Right lung (tissue), 10 donors: ENCODE measurements at places on chromosomes 5 and 9. TPM values are rescaled to one million over a fixed set of nuclear protein-coding genes. Genes with fewer than 3 reads are reported as not detected.

GRCh38 chr9:22036866-22037626 is 27.9 kb upstream of the CDKN2B start:
- DNase-seq = no peak

The PCDHGA6 gene
- 4.6 TPM for polyA plus RNA-seq

- DNase-seq = no peak
These were observed 1556.5 kb upstream of the C9orf72 start for GRCh38 chr9:29129763-29130162.

DNA sequence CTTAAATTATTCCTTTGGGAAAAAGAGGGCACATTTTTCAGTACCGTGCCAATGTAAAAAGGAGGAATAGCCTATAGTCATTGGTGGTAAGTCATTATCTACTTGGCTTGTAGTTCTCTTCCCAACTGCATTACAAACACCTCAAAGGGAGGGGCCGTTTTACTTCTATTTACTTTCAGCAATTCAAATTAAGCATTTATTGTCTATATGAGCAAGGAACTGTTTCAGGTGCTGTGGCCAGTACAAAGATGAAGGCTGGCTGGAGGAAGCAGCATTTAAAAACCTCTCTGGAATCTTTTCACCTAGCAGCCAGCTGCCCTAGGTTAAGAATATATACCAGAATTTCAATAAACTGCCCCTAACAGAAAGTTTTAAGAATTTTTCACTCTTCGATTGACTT is 48.9 kb downstream of the SEMA6A start:
- no peak for DNase-seq

The GADD45G gene
- 7.1 TPM for polyA plus RNA-seq

The JAKMIP2 gene
- polyA plus RNA-seq = 11.4 TPM

DNA sequence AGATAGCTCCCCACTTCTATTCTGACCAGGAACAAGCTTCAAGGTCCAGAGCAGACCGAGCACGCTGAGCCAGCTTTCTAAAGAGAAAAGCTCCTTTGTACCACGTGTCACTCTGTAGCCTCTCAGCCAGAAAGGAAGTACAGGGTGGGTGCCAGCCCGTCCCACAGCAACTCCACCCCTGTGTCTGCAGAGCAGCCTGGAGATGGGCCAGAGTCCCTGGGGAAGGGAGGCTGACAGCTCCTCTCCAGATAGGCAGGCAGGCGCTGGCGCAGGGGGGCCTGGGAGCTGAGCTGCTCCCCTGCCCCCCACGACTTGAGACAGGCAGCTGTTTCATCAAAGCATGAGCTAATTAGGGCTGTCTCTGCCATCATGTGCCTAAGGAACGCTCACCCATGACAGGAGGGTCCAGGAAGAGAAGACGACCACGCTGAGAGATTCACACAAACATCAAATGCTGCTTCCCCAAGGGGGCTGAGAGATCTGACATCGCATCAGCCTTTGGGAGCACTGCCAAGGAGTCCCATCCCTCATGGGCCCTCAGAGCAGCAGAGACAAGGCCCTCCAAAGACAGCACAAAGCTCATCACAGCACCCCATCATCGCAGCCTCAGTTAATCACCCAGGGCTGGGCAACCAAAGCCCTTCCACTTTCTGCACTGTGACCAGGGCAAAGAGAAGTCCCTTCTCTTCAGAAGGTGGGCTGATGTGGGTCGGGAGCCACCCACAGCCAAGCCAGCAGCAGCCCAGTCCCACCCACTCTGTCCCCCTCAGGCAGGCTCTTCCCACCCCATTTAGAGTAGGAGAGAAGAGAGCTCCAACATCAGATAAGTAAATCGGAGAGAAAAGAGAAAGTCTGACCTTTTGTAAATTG is 78.5 kb upstream of the LRRTM2 start:
- DNase-seq = peak; percentile 89

- DNase-seq = no peak
These were observed 39.0 kb downstream of the CACNA1B start for GRCh38 chr9:137916540-137916939.

DNA sequence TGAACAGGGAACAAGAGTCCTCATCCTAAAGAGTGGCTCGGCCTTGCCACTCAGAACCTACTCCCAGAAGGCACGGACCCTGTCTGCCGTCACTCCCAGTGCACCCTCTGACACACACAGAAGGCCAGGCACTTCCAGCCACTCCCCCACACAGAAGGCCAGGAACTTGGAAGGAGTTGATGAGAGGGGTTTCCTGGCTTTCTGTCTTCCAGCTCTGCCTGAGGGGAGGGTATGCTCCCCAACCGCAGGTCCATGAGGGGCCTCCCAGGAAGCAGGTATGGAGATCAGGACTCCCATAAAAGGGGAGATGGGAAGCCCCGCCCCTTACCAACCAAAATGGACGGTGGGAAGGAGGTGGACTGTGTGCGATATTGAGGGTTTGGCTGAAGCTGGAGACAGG is 247.6 kb upstream of the IRX4 start:
- DNase-seq = no peak

The ANP32B gene
- polyA plus RNA-seq = 228 TPM

The GAS1 gene
- 24.5 TPM for polyA plus RNA-seq

DNA sequence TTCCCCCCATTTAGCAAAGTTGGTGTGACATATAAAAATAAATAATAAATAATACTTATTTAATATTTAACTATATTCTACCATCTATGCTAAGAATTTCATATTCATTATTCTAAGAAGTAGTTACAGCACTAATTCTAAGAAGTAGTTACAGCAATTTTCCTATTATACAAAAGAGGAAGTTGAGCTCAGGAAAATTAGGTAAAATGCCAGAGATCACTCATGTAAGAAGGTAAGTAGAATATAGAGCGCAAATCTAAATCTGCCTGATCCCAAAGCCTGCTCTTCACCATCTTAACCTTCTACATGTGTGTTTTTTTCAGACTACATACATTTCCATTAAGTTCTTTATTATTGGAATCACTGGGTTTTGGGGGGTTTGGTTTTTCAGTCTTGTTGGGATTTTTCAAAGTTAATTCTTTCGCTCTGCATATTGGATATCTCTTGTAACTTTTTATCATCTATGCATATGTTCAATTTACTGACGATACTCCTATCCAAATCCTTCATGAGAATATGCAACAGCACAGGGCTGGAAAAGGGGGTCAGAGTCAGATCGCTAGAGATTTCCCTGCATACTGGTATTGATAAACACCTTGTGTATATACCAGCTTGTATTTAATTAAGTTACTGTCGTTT is 852.1 kb downstream of the MAT2B start:
- no peak for DNase-seq

- DNase-seq = no peak
These were observed 53.4 kb upstream of the RPS23 start for GRCh38 chr5:82331557-82331956.

GRCh38 chr9:95273369-95274022 is 44.0 kb downstream of the FANCC start:
- no peak for DNase-seq

The DOK3 gene
- polyA plus RNA-seq = 5.6 TPM

The PCDHA8 gene
- 0.12 TPM for polyA plus RNA-seq

The POU5F2 gene
- 0.03 TPM for polyA plus RNA-seq
